MCF 10A (cell line): ENCODE measurements at places on chromosomes 5 and 9. TPM values are rescaled to one million over a fixed set of nuclear protein-coding genes. Genes with fewer than 3 reads are reported as not detected.

- no peak for DNase-seq
These were observed 11.9 kb upstream of the AQP7 start for GRCh38 chr9:33414268-33414667.

Gene GHR
- total RNA-seq = 1.8 and 1.9 TPM in 2 replicates

GRCh38 chr9:95551406-95551805 is 34.6 kb upstream of the PTCH1 start:
- DNase-seq = no peak

GRCh38 chr9:135701959-135702721 is at the start of gene KCNT1:
TSS of gene KCNT1 (plus strand) at chr9:135702185. CDS start at chr9:135702259, 74 bp downstream.
- DNase-seq = peak; percentile 54

DNA sequence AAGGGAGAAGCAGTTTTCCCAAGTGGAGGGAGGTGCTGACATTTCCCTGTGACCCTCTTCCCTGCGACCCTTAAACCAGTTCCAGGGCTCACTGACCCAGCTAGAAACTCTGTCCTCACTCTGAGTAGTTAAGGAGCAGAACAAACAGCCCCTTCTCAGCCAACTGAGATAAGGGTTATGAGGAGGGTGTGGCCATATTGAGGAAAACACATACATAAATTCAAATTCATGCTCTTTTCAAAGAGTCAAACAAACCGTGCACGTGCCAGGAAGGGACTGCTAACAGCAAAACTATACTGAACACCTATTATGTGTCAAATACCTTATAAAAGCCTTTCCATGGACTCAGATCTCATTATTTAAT is 4.9 kb upstream of the AKNA start:
- DNase-seq = no peak

- peak; percentile 90 for DNase-seq
These were observed 190.6 kb downstream of the MAT2B start for GRCh38 chr5:163695830-163696578.
